Fibroblast of skin of right biceps (primary cell): ENCODE measurements at places on chromosomes 2 and 18.

- peak; percentile 26 for DNase-seq
These were observed 543.0 kb downstream of the PLCL1 start for GRCh38 chr2:198347349-198347748.

DNA sequence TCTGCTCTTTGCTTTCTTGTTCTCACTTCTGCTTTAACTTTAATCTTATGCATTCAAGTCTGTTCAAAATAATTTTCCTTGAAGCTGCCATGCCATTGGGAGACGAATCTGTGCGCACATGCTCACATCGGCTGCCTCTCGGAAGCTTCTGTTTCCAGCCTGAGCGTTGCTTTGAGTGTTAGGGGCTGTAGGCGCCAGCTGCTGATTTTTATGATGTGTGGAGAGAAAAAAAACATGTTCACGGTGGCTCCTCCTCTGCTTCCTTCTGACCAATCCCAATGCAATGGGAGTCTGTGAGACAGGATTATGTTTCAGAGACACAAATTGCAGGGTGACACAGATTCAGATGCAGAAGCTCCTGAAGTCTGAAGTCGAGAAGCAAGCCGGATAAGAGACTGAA is at the start of gene MC4R:
MC4R (minus strand) TSS at position 180 of the 400 bp plus-strand sequence. CDS start 426 bp downstream, outside the sequence.
- peak; percentile 90 for DNase-seq

DNA sequence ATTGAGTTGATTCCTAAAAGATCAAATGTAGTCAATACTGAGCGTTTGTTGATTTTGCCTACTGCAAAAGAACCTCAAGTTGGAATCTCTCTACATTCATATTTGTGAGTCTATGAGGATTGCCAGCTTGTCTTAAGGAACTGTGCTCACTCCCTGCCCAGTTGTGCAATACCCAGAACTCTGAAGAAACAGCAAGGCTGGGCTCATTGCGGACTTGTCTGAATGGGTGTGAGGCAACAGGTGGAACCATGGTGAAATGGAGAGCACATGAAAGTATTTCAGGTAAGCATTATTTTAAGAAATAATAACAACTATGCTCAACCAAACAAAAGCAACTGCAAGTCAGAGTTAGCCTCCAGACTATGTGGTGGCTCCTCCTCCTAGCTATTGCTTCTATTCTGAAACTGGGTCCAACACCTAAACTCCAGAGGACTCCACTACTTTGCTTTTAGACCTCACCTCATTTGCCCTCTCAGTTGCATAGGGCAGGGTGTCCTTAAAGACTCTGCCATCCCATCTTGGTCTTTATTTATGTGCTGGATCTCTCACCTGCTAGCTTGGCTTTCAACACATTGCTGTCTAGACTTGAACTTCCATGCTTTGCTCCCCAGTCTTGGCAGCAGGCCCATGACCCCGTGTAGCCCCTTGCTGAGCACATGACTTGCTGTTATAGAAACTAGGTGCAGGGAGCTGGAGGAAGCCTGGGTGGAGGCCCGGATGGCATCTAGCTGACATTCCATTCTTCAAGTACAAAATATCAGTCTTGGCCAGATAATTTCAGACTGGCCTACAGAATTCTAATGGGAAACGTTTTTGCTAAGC is 94.8 kb upstream of the ARL5A start:
- peak; percentile 2 for DNase-seq

- no peak for DNase-seq
These were observed 34.3 kb upstream of the KCNG2 start for GRCh38 chr18:79763407-79763806.

GRCh38 chr2:64035072-64035942 is 16.1 kb upstream of the VPS54 start:
- peak; percentile 45 for DNase-seq

DNA sequence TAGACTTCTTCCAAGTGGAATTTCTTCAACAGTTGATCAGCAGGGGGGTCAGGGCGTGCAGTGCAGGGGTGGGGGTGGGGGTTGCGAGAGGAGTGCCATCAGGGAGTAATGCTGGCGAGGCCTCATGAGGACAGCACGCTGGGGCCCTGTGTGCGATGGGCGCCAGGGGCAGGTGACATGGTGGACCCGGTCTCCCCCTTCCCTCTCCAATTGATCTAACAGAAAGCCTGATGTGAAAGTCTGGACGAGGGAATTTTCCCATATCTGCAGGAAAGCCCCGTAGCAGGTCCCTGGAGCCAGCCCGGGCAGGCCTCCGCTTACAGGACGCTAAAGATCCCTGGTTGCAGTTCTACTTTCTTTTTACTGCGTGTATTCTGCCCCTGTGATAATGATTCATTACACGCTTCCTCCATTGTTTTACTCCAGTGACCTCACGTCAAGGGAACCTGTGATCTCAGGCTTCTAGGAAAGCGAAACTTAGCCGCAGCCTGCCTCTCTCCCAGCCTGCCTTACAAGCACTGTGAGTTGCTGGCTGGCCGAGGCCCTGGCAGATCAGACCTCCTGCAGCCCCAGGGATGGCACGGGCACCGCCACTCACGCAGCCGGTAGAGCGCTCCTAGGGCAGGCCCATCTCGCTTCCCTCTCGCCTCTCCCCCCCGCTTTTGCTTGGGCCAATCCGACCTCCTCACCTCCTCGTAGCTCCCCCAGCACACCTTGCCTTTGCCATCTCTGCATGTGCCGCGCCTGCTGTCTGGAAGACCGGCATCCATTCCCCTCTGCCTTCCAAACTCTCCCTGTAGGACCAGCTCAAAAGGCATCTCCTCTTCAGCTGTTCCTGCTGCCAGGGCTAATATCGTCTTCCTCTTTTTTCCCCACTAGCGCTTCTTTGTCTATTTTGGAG is 19.2 kb downstream of the NEURL3 start:
- DNase-seq: peak; percentile 76

- no peak for DNase-seq
These were observed 334.5 kb upstream of the SKOR2 start for GRCh38 chr18:47585914-47586313.
